Stimulated activated CD4-positive, alpha-beta T cell treated with anti-CD3 and anti-CD28 coated beads, Interleukin-12 subunit alpha, Interleukin-12 subunit beta, amount 100 ng/mL, for 4 hours (primary cell): ENCODE measurements at places on chromosomes 4 and X.

GRCh38 chrX:44931441-44931973 lies 58.5 kb downstream of the KDM6A start:
- no peak for DNase-seq

GRCh38 chr4:147777456-147778091 lies 45.7 kb downstream of the ARHGAP10 start:
- DNase-seq, result no peak

DNA sequence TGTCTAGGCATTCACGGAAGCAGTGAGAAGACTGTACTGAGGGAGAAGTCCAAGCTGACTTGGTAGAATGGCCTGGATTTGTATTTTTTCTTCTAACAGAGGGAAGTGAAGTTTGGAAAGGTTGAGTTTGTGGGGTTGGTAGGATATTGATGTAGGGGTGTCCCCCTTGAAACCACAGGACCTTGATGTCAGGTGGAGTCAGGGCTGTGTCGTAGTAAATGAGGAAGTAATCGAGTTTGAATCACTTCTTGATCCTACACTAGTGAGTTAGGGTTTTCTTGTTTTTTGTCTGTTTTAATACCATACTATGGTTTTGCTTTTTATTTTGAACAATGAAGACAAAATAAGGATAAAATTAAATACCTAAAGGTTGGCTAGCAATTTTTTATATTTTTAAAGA lies 30.1 kb upstream of the ANAPC4 start:
- no peak for DNase-seq

GRCh38 chr4:113981591-113981990 lies 2.1 kb upstream of the ARSJ start:
- no peak for DNase-seq

GRCh38 chrX:134368126-134368525 lies 91.8 kb upstream of the HPRT1 start:
- DNase-seq, result no peak

DNA sequence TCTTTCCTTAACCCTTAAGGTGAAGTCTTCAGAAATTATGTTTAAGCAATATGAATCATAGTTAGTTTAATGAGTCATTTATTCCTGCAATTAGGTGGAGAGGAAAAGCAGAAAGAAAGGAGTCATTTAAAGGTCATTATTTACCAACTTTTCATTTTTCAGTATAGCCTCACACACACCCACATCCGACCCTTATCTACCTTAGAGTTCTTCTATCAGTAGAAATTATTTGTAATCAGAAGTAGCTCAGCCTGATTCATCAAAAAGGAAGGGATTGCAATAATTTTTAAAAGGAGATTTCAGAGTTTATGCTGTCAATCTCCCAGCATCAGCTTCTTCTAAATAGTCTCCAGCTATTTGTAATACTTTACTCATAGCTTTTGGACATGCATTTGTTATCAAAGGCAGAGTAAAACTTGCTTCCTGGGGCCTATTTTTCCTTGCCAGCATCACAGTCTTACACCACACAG lies 5.9 kb downstream of the ANXA10 start:
- no peak for DNase-seq

DNA sequence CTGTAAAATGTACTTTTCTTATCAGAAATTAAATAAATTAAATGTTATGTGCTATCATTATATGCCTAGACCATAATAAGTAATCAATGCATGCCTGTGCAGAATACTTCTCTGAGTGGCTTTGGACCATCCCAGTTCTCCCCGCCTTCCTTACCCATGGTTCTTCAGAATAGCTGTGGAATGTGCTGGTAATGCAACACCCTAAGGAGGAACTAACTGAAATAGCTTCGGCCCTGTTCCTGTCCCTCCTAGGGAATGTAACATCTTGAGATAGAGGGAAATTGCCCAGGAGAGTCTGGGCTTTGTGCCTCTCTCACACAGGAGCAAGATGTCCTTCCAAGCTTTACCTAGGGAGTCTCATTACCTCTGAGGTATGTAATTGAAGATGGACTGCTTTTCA lies 693.6 kb upstream of the HS3ST1 start:
- no peak for DNase-seq

- DNase-seq, result no peak
Measured at GRCh38 chrX:1935805-1936204, 320.9 kb downstream of the ASMT start.

DNA sequence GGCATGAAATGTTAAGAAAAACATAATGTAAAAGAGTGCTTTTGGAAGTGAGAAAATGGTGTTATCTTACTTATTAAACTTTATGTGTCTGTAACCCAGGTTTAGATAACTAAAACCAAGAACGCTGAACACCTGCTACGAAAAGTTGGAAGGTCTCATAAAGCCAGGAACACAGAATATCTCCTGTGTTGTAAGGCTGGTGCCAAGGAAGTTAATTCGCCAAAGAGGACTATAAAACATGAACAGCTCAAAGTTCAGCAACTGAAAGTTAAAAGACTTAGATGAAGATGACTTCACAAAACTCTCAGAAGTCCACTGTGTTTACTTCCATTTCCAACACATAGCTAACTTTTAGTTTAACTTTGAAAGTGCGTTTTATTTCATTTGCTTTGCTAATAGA lies 54.3 kb downstream of the GPRIN3 start:
- no peak for DNase-seq

GRCh38 chr4:39044956-39045826 lies 13.0 kb upstream of the TMEM156 start:
- DNase-seq, result no peak

- DNase-seq, result no peak
Measured at GRCh38 chr4:170884969-170885570, 795.3 kb upstream of the AADAT start.

DNA sequence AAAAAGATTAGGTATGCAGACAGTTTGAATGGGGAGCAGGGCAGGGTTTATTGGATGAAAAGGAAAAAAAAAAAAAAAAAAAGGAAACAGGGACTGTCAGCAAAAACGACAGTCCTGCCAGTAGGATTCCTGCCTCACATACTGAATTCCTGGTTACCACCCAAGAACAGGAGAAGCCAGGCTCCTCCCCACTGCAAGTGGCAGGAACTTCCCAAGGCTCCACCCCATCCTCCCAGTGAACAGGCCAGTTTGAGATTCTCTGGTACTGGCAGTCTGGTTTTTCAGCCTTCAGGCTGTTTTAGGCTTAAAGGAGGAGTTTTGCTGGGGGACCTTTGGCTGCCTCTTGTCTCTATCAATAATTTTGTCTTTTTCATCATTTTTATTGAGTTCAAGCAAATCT lies 360.0 kb upstream of the CXorf51A start:
- DNase-seq, result no peak

DNA sequence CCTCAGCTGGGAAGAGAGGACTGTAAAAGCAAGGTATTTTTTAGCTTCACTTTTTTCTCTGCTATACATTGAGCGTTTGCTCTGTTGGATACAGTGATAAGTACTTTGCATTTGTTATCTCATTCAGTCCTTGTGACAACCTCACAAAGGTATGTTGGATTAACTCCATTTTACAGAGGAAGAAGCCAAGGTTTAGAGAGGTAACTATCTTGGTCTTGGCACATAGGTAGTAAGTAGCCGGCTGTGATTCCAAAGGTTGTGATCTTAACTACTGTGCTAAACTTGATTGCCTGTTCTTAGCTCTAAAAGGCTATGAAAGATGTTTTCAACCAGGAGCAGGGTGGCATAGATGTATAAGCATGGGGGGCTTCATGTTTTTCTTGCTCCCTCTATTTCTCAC lies 134.4 kb downstream of the POLA1 start:
- no peak for DNase-seq

DNA sequence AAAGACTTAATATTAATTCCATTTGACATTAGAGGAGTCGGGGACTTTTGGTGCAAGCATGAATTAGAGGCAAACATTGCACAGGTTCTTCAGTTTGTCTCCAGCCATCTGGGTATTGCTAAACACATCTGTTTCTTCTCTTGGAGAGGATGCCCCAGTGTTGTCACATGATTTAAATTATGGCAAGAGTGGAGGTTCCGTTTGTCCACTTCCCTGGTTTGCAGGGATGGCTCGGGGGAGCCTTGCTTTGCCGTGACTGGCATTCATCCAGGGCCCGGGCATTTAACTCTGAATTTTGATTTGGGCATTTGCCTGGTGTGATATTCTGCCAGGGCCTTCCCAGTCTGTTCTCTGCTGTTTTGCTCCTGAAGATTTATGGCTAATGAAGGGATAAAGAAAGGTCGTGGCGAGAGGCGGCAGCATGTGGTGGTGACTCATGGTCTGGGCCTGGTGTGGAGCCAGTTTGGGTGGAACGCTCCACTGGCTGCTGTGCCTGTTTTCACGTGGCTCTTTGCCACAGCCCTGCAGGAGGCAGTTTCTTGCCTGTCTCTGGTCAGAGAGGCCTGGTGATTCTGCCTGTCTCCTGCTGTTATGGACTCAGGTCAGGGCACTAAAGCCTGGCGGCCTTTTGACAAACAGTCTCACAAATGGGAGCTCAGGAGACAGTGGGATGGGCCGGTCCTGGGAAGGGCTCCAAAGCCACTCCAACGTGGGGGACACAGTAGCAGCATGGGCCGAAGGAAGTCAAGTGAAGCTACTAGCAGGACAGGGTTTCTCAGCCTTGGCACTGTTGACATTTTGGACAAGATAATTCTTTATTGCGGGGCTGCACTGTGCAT lies 99.4 kb upstream of the PGRMC2 start:
- no peak for DNase-seq

GRCh38 chr4:184273166-184274147 lies 55.8 kb upstream of the ENPP6 start:
- no peak for DNase-seq

DNA sequence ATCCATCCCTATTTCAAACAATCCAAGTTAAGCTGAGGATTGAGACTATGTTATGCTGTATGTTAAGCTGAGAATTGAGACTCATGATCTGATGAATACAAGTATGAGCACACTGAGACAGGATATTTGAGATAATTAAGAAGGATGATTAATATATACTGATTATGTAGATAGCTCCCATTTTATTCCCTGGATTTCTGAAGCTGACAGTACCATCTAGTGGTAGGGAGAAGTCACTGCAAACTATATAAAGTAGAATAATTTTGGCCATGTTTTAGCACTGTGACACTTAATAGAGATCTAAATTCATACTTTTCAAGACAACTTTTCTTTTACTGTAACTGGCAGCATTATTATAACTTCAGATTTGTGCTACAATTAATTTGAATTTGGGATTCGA lies 63.8 kb upstream of the HPRT1 start:
- DNase-seq, result no peak

DNA sequence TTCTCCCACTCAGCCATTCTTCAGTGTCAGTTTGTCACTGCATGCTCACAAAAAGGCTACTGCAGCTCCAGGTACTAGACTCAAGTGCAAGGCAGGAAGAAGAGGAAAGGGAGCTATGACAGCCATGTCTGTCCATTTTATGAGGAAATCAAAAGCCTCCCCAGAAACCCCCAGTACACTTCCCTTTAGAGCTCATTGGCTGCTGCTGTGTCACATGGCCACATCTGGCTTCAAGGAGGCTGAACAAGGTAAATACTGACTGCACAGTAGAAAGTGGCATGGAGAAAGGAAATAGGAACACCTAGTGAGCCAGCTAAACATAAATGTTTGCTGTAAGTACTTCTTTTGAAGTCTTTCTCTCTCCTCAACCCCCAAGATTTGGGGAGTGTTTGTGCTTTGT lies 67.2 kb upstream of the FRAS1 start:
- DNase-seq, result no peak

DNA sequence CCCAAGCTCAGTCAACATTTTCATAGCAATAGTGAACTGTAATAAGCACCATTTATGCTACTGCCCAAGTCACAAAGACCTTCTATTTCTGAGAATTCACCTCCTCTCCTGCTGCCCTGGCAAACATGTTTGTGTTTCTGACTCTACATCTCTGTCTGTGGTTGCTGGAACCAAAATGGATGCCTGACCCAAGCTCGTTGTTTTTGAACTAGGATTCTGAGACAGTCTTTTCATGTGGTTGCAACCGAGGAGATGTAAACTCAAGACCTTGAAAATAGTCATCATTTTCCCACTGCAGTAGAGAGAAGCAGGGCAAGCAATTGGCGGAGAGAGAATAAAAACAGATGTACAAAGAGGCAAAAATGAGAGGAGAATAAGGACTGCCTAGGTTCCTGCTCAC lies 160.2 kb downstream of the RAB28 start:
- no peak for DNase-seq

- DNase-seq, result no peak
Measured at GRCh38 chr4:78642934-78643333, 91.4 kb downstream of the ANXA3 start.

DNA sequence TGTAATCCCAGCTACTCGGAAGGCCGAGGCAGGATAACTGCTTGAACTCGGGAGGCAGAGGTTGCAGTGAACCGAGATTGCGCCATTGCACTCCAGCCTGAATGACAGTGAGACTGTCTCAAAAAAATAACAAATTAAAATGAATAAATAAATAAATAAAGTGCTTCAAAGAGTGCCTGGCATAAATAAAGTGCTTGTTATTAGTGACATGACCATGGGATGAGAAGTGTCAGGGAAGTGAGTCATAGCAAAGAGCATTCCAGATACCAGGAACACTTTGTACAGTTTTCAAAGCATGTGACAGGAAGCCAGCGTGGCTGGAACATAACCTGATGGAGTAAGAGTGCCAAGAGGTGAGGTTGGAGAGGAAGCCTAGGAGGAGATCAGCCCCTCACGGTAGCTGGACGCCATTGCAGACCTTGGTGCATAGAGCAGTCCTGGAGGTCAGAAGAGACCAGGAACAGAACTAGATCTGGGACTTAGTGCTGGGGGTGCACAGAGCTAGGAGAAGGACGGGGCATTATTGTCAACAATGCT lies 6.0 kb upstream of the WDR13 start:
- DNase-seq, result no peak

DNA sequence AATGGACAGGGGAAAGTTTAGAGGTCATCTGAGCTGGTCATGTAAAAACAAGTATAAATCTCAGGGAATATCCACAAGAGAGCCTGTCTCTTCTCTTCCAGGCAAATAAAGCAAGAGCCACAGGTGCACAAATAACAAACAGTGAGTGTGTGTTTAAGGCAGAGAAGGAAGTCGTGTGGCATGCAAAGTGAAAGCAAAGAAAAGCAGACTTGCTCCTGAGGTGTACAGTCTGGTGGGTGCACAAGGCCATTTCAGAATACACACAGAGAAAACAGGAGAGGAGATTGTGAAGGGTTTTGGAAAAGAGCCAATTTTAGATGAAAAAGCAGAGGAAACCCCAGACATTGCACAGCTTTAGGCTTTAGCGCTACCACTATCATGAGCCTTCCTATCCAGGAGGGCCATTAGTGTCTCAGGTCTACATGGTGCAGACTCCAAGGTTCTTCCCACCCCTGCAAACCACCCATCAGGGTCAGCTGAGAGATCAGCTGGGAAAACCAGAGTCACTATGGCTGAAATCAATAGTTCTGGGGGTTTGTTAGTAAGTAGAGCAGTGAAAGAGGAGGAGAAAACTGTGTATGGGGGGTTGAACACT lies 355.8 kb downstream of the KLHL4 start:
- no peak for DNase-seq

GRCh38 chrX:8484360-8484949 lies 19.8 kb downstream of the VCX3B start:
- DNase-seq, result no peak

- DNase-seq, result no peak
Measured at GRCh38 chr4:109589605-109590004, 29.6 kb downstream of the MCUB start.
